ENCODE measurements at places on chromosomes 4 and X.

DNA sequence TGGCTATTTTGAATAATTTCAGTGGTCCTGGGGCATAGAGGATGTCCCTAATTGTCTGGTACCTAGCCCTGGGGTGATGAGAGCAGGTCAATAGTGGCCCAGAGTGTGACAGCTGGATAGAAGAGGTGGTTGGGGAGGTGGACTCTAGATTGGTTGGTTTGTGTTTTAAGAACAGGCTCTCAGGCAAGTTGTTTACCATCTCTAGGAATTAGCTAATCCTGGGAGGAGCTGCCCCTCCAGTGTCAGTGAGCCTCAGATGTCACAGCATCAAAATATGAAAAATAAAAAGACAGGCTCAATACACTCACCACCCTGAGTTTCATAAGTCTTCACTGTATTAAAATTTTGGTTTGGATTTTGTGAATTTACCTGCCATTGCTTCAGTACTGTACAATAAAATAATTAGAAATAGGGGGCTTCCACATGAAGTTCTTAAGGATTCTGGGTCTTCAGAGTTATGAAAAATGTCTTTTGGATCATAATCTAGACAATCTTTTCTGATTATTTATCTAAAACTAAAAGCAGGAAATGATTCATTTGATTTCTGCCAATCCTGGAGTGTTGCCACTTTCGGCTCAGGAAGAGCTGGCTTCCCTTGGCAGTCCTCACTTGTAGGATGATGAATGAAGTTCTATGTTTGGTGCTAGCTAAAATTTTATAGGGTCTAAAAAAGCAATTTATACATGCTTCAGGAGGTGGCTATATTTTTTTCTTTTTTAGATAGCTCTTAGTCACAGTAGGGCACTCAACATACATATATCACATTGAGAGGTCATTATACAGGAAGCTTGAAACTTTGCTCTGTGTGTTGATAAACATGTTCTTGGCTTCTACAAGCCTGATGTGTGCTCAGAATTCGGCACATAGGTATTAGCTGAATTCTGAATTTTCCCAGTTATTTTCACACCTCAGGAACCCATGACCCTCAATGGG, 395.1 kb downstream of the RAB28 start:
- DNase-seq: no peak

DNA sequence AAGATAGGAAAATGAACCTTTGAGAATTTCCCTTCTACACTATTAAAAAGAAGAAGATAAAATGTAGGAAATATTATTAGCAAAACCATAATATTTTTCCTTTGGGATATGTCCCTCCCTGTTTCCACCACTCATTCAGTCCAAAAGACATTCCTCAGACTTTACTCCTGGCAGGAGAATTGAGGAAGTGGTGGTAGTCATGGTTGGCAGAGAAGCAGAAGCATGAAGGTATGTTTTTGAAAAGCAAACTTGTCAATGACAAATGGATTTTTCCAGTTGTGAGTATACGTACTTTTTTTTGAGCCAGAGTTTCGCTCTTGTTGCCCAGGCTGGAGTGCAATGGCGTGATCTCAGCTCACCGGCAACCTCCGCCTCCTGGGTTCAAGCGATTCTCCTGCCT, 13.7 kb downstream of the STAG2 start:
- DNase-seq: no peak

GRCh38 chr4:5796976-5797375, 86.0 kb downstream of the EVC start:
- no peak for DNase-seq

DNA sequence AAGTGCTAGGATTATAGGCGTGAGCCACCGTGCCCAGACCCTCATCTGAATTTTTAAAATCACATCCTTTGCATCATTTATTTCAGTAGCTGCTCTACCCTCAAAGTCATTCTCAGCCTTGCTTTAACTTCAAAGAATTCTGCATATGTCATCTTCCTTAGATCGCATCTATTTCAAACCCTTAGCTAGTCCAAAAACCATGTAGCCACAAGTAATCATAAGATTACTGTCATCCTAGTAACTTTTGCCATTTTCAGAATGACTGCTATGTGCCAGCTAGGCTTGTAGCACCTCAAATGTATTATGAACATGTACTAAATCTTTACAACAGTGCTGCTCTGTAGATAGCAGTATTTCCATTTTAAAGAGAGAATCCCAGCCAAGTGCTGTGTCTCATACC, 45.5 kb upstream of the KLF3 start:
- no peak for DNase-seq

DNA sequence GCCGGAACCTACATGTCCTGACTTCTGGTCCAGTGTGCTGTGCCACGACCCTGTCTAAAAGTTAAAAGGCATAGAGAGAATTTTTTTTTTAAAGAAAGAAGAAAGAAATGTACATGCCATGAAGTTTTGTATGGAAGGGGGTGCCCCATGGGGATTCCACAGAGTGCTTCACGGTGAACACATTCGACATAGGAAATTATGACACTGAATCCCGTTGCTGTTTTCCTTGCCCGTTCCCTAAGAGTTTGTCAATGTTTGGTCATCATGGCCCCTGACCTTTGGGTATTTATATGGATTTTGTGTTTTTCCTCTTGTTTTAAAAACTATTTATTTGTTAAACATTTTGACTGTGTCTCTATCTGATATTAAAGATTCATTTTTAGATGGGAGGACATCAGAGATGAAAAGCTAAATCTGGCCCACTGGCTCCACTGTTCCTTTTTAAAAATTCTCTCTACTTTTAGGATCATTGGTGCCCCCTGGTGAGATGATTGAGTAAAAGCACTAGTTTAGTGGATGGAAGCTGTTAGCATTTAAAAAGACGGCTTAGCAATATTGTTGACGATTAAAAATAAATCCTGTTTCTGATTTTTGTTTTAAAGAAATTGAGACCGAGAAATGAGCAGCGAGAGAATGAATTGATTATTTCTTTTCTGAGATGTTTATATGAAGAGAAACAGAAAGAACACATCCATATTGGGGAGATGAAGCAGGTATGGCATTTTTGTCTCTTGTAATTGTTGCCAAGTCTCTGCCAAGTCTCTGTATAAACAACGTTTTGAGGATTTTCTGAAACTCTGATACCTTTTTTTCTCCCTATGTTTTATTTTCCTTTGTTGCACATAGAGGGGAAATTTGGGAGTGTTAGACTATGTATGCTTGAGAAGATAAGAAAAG, 75.0 kb downstream of the PTTG2 start:
- DNase-seq: peak; percentile 30

DNA sequence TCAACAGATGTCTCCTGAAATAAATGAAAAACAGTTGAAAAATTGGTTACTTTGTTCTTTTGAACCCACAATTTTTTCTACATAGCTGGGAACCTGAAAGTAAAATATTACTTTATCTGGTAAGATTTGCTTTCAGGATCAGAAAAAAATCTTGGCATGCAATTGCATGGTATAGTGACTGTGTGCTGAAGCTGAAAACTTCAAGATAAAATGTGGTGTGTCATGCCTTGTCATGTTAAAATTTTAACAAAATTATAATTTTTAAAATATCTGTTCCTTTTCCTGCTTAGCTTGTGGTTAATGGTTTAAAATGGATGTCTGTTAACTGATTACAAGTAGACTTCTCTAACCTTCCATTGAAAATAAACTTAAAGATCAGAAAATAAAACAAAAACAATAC, 904.8 kb downstream of the PDHA2 start:
- no peak for DNase-seq

DNA sequence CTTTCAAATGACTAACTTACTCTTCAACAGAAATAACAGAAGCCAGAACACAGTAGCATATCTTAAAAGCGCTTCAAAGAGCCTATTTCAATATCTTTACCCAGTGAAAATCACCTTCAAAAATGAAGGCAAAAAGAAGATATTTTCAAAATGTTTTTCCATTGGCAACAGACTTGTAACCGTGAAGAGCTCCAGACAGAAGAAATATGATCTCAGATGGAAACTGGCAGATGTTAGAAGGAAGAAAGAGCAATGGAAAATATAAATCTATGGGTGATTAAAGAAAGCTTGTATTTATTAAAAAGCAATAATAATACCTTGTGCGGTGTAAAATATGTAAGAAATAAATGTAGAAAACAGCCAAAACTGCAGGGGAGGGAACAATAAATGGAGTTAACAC, 35.7 kb downstream of the PRKG2 start:
- DNase-seq: no peak

DNA sequence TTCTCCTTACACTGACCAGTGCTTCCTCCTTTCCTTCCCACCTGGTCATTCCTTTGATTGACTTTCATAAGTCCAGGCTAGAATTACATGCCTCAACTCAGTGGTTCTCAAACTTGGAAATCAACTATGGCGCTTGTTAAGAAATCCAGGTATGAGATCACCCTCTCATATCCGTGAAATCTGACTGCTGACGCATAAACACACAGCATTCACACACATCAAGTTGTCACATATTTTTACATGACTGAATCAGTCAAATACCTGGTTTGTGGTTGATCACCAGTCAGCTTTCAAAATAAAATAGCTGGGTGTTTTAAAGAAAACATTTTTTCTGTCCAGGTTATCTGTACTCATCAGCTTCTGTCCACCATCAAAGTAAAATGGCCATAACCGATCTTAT, 433.5 kb downstream of the AFF2 start:
- DNase-seq: no peak

DNA sequence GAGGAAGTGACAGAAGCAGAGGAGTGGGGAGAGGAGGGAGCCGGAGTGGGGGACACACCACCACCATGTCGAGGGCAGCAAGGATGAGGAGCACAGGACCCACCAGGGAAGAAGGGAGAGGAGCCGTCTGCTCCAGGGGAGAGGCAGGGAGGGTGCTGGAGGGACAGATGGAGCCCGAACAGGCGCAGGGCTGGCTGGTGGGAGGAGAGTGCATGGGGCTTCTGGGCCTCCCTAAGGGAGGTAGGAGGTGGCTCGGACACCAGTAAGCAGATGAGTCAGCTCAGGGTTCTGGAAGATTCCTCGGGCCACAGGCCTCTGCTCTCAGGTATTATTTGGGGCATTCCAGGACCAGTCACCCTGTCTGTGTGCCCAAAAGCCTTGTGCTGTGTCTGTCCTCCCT, 29.8 kb downstream of the ATP2B3 start:
- DNase-seq: no peak

DNA sequence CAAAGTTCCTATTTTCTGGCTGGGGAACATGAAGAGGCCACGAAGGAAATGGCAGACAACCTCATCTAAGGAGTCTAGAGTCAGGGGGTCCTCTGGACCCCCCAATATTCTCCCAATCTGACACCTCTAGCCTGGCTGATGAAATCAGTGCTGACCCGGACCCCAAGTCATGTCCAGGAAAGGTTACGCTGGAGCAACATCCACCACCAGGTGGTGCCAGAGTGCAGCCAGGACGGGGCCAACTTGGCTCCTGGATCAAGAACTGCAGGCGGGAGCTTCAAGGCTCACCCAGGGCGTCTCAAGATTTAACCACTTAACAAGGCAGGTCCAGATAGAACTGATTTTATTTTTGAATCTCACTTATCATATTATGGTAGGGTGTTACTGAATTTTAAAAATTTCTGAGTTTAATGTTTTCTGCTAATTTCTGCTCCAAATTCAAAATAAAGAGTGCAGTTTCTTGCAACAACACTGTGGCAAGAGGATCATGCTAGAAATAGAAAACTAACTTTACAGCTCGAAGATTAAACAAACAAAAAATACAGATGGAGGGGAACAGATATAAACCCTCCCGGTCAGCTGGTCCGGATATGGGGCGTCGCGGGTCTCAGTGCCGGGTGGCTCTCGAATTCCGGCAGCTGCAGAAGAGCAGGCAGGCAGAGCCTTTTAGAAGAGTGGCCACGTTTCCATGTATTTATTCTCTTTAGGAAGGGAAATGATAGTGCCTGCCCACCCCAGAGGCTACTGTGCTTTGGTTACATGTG, 135.5 kb downstream of the AFAP1 start:
- peak; percentile 46 for DNase-seq

- DNase-seq: no peak
These were observed 9.2 kb downstream of the PDE6B start for GRCh38 chr4:634599-634985.

- no peak for DNase-seq
These were observed 193.4 kb downstream of the UGT8 start for GRCh38 chr4:114791976-114792375.

DNA sequence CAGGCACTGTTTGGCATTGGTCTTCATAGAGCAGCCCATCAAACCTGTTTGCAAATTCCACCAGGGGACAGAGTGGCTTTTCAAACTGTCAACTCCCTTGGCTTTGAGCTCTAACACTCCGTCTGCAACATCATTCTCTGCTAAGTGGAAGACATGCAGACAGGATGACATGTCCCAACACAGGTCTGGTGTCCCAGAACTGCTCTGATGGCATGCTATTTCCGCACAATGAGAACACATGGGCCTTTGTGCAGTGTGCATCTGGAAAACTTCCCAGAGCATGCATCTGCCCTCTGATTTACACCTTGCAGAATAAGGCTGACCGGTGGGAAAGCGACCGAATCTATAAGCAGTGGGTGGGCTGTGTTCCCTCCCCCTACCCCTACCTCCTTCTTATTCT, 212.8 kb upstream of the GYPA start:
- DNase-seq: no peak

DNA sequence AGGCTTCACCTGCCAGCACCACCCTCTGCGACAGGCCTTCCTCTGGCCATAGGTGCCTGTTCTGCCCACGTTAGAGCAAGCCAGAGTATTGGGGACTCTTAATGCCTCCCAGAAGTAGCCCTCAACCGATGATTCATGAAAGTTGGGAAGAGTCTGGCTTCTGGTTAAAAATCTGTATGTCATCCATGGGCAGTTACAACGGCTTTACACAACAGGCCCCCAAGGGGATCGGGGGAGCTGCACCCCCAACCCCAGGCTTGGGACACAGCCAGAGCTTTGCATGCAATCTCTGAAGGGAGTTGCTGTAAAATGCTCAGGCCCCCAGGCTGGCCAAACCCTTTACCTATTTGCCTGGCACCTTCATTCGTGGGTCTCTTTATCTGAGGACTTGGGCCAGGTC, 5.4 kb upstream of the CYTL1 start:
- no peak for DNase-seq

DNA sequence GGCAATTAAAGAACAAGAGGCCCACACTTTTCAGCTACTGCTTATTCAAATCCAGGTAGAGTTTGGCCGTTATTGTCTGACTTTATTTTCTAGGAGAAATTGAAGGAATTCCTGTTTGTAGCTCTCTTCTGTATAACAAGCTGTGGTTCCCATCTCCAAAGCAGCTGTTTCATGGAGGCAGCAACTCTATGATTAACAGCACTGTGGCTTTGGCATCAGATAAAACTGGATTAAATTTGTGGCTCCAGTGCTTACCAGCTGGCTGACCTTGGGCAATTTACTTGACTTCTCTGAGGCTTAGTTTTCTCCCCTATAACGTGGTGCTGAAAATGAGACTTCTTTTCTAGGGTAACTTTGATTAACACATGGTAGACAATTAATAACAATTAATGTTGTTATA, 28.1 kb downstream of the SLC30A9 start:
- no peak for DNase-seq

GRCh38 chrX:135543924-135544323, 23.5 kb downstream of the INTS6L start:
- peak; percentile 4 for DNase-seq

DNA sequence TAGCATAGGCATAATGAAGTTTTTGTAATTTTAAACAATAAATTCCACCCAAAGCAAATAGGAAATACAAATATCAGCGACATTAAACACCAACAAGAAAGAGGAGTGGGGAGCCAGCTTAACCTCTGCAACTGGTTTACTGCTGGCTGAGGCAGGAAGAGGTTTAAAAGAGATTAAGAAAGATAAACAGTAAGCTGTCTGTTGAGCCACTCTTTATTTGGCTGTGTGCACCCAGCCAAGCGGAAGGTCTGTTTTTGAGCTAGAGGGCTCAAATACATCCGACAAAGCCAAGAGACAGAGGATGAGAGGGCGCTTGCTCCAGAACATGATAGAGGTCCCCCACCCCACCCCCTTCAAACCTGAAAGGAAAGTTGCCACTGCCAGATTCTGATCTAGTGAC, 191.4 kb downstream of the MGST2 start:
- no peak for DNase-seq

Measured in SHP77 (cell line).